ENCODE measurements at places on chromosomes 3 and 15.

- DNase-seq, result no peak
Measured at GRCh38 chr3:82462977-82463376, 701.5 kb upstream of the GBE1 start.

DNA sequence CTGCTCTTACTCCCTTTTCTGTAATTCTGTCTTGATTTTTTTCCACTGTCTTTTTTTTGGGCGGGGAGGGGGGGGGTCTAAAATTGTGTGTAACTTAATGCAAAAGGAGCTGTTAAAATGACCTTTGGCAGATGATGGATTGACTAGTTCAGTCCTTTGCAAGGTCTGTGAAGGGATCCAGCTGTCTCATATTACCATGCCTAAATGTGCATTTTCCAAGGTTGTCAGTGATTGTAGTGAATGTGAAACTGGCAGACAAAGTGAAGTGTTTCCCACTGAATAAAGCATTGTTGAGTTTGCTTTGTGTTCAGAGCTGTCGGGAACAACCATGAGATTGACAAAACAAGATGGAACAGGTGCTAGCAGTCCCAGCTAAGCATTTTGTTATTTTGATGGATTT, 110.1 kb upstream of the SKOR1 start:
- no peak for DNase-seq

GRCh38 chr3:185317674-185318073, 45.3 kb upstream of the MAP3K13 start:
- DNase-seq, result no peak

DNA sequence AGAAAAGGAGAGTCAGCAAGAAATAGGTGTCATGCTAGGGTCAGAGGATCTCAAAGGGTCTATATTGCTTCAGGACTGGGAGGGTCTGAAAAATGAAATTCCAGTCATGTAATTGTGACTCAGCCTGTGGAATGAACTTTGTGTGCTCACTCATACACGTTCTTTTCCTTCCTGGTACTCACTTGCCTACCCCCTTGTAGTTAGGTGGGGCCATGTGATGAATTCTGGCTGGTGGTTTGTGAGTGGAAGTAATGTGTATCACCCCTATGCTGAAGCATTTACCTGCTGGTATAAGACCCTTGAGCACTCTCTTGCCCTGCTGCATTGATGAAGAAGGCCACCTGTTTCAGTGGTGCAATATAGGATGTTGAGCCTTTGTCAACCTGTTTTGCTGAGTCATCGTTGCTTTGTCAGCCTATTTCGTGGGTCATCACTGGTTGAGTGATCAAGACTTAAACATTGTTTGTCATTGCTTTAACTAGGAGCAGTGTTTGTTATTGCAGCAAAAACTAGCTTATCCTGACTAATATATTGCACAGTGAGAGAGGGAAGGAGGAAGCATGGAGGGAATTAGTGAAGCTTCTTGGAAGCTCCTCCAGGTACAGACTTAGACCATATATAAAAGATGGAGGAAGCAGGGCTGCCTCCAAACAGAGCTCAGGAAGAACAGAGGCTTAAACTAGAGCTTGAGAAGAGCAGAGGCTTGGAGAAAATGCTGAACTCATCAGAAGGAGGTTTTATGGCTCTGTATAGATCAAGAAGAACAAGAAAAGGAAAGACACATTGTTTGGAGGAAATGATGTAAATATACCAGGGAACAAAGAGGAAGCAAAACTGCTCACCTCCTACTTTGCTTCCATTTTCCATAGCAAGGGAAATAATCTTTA, 28.9 kb downstream of the TLNRD1 start:
- DNase-seq, result no peak

GRCh38 chr15:49902685-49903501, 216.1 kb downstream of the ATP8B4 start:
- DNase-seq, result no peak

DNA sequence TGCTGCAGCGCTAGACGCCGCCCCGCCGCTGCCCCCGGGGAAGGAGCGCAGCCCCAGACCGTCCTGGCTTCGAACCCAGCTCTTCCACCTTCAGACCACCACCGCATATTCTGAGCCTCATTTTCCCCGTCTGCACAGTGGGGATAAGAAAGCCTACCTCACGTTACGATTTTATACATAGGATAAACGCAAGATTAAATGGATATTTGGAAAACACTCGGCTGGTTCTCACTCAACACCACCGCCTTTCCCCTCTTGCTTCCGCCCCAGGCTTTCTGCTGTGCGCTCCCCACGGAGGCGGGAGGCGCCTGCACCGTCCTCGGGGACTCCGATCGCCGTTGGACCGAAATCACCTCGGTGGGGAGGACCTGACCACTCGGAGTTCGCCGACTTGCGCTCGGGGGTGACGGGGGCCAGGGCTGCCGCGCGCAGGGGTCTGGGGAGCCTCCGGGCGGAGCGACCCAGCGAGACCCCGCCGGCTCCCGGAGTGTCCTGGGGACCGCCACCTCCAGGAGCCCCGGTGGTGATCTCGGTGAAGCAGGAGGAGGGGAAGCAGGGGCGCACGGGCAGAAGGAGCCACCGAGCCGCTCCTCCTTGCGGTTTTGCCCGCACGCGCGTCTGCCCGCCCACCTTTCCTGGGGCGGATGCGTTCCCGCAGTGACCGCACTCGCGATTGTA, 4.0 kb downstream of the FBXL22 start:
- peak; percentile 29 for DNase-seq

DNA sequence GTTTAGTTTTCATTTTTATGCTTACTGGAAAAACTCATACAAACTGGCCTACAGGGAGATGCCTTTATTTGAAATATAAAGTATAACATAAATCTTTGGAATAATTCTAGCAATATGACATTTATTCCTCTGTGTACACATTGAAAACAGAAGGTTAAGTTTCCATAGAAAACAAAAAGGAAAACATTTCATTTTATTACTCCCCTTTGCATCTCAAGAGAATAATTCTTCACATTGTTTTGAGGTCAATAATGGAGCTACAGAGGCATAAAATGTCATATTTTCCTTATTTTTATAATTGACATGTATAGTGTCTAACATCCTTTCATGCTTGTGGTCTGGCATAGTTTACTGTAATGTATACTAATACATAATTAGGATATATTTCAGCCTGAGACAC, 187.6 kb upstream of the AGTR1 start:
- DNase-seq, result no peak

- no peak for DNase-seq
Measured at GRCh38 chr15:74870436-74871215, 2.5 kb downstream of the SCAMP2 start.

DNA sequence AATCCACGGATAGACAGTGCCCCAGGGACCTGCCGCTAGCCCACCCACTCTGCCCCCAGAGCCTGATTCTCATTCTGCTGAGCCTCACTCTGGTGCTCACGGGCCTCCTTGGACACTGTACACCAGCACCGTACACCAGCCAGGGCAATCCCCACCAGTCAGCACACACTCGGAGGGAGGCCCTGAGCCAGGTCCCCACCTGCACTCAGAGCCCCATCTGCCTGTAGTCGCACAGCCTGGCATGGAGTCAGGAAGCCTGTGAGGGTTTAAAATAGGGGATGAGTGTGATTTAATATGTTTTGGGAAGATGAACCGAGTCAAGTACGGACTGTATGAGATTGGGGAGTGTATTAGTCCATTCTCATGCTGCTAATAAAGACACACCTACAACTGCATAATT, 223.0 kb downstream of the SLCO3A1 start:
- no peak for DNase-seq

- DNase-seq, result no peak
Measured at GRCh38 chr15:69610277-69610676, 157.7 kb downstream of the RPLP1 start.

DNA sequence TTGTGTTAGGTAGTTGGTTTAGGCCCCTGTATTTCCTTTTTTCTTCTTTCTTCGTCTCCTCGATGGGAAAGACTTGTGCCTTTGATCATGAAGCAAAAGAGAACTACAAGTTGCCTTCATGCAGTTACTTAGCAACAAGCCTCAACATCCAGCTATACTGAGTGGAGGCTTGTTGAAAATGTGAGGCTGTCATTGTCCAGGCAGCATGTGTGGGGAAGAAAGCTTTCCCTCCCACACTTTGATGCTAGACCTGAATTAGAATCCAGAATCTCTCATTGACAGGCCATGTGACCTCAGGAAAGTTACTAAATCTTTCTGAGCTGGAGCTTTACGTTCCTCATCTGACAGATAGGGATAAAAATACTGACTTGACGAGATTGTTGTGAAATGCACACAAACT, 23.7 kb downstream of the IFT122 start:
- DNase-seq, result no peak

- DNase-seq, result no peak
Measured at GRCh38 chr3:64932016-64932518, 244.3 kb upstream of the ADAMTS9 start.

- no peak for DNase-seq
Measured at GRCh38 chr15:87362531-87362930, 894.0 kb downstream of the NTRK3 start.

- no peak for DNase-seq
Measured at GRCh38 chr3:33941804-33942203, 143.4 kb downstream of the PDCD6IP start.

DNA sequence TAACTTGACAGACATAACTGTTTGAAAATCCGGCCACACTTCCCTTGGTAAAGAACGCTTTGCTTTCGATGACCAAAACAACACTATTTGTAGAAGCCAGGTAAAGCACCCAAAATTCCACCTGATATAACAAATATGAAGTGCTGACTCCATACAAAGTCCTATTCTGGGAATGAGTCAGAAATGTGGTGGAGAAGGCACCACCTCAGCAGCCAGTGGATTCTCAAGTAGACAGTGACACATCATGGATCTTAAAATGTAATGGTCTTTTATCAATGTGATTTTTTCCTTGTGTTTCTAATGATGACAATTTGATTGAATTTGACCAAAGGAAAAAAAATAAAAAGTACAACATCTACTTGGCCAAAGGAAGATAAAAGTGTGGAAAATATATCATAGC, 135.0 kb upstream of the WNT5A start:
- no peak for DNase-seq

DNA sequence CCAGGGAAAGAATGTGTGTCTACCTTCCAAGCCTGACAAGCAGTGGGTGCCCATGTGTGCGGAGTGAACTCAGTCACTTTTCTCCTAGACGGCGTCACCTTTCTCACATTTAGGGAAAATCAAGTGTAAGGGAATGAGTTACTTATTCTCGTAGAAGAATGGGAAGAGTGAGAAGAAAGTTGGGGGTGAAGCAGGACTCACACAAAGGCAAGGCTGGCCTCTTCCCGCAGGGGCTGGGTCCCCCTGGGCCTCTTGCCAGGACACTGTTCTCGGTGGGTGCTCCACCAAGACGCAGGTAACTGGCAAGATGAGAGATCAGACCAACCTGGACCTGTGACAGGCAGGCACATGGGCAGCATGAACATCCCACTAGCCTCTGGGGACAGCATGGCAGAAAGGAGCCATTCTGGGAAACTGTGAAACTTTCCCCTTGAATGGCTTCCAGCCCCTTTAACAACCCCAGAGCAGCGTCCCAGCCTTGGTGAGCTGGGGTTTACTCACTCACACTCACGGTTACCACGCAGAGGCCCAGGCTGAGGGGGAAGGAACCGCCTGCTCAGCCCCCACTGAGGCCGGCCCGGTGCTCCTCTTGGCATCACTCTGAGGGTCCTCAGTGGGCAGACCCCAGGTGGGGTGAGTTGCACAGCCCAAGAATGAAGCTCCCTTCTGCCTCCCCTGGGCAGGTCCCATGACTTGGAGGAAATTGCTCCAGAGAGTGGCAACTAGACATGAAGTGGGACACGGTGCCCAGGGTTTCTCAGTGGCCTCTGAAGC, 15.0 kb upstream of the SRP14 start:
- no peak for DNase-seq

DNA sequence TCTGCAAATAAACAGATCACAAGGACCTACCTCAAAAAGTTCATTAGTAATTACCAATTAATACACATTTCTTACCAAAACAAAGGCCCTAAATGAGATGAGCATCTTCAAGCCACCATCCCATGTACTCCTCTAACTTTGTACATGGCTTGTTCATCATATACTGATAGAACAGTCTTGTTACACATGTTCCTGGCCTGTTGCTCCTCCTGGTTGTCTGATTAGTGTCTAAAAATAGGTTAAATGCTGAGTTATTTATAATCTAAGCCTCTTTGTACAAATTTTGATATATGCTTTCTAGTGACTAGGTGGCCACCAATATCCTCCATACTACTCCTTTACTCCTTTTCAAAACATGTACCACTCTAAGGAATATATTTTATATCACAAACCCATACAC, 25.0 kb downstream of the TBC1D5 start:
- DNase-seq, result no peak

DNA sequence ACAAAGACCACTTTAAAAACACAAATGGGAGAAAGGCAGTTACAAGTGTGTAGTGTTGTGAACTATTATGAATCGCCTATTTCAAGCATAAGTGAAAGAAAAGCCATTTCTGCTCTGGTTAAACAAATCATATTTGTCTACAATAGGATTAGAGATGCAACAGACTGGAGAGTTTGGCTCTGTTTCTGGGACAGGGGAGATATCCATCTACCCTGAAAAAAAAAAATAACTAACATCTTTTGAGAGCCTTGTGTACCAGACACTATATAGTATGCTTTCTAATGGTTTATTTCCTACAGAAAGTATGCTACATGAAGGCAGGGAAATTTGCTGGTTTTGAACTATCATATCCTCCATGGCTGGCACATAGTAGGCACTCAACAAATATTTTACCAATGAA, 106.7 kb upstream of the FHIT start:
- no peak for DNase-seq

- no peak for DNase-seq
Measured at GRCh38 chr3:19652336-19652735, 281.7 kb downstream of the EFHB start.

DNA sequence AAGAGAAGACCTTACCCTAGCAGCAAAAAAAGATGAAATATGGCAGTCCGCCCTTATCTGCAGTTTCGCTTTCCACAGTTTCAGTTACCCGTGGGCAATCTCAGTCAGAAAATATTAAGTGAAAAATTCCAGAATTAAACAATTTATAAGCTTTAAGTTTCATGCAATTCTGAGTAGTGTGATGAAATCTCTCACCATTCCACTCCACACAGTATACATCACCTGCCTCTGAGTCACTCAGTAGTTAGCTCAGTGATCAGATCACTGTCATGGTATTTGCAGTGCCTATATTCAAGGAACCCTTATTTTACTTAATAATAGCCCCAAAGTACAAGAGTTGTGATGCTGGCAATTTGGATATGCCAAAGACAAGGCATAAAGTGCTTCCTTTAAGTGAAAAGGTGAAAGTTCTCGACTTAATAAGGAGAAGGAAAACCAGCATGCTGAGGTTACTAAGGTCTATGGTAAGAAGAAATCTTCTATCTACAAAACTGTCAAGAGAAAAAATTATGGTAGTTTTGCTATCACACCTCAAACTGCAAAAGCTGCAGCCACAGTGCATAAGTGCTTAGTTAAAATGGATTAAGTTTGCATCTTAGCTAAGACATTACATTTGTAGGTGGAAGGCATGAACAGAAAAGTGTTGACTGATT, 48.1 kb downstream of the HSPBAP1 start:
- no peak for DNase-seq

GRCh38 chr3:52682016-52682415, 3.7 kb downstream of the PBRM1 start:
- DNase-seq, result no peak
